IMR-90 (cell line): ENCODE measurements at places on chromosomes 5 and 9.

DNA sequence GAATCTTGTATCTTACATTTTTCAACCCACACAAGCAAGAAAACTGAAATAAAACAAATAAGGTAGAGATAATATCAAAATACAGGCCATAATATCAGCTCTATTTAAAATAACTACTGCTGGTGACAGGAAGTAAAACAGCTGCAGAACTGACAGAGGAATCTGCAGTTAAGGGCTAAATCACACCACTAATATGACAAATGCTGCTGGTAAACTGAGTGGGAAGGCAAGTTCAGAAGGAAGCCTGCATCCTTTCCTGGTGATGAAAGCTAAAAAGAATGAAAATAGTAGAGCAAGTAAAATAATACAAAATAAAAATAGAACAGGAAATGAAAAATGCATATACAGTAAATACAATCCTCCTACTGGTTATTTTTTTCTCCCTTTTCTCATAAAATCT is 1293.7 kb upstream of the C9orf72 start:
- H3K27me3 ChIP-seq = no peaks in the 10 kb centered on the region
- H3K27ac ChIP-seq = no peak overlapping the region
- no peak overlapping the region for H3K4me3 ChIP-seq
- H3K36me3 ChIP-seq = no peaks in the 10 kb centered on the region
- DNase-seq = no peak

GRCh38 chr5:163773226-163773625 is 267.8 kb downstream of the MAT2B start:
- no peak for DNase-seq
- H3K4me1 ChIP-seq = no peaks in the 10 kb centered on the region
- H3K27me3 ChIP-seq = no peaks in the 10 kb centered on the region
- no peak overlapping the region for H3K4me3 ChIP-seq
- H3K36me3 ChIP-seq = no peaks in the 10 kb centered on the region

GRCh38 chr9:94081864-94082463 is 2.3 kb upstream of the PTPDC1 start:
- H3K4me3 ChIP-seq = no peak overlapping the region
- peaks cover 2% of the 10 kb centered on the region; the same call in 1 of the 2 replicates for H3K36me3 ChIP-seq
- no peaks in the 10 kb centered on the region for H3K27me3 ChIP-seq
- DNase-seq = no peak
- H3K27ac ChIP-seq = no peak overlapping the region

DNA sequence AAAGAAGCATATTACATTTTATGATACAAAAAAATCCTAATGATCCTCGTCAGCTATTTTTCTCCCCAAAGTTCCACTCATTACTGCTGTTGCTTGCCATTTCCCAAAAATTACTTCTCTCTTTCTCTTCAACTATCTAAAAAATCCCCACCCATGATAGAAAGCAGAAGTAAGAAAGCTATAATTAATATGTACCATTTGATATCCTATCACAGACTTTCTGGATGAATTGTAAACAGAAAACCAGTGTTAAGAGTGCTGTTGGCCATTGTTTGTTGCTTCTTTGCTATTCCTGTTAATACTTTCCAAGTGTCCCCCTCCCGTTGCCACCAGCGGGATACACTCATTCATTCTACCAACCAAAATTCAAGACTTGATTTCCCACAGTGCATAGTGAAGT is 136.3 kb upstream of the SMARCA2 start:
- no peak overlapping the region for H3K4me3 ChIP-seq
- no peaks in the 10 kb centered on the region for H3K27me3 ChIP-seq
- no peak overlapping the region for H3K27ac ChIP-seq
- no peak for DNase-seq
- no peaks in the 10 kb centered on the region for H3K4me1 ChIP-seq
- H3K36me3 ChIP-seq = no peaks in the 10 kb centered on the region

DNA sequence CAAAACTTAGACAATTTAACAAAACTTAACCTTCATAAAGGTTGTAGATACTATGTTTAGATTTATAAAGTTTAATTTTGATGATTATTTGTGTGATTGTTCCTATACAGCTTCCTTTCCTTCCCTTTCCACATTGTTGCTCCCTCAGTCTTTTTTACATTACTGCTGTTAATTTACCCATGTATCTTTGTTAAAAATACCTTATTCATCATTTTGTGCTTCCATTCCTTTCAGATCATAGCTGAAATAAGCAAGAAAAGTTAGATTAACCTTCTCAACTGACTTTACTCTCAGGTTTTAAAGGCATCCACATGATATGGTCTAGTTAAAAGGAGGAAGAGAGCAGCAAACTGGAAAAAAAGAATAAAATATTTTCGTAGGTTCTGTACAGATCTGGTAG is 2.0 kb downstream of the SMAD5 start:
- no peaks in the 10 kb centered on the region; the same call in 1 of the 2 replicates for H3K36me3 ChIP-seq
- DNase-seq = no peak
- H3K4me3 ChIP-seq = no peak overlapping the region
- no peak overlapping the region for H3K27ac ChIP-seq
- H3K4me1 ChIP-seq = peaks cover 5% of the 10 kb centered on the region

DNA sequence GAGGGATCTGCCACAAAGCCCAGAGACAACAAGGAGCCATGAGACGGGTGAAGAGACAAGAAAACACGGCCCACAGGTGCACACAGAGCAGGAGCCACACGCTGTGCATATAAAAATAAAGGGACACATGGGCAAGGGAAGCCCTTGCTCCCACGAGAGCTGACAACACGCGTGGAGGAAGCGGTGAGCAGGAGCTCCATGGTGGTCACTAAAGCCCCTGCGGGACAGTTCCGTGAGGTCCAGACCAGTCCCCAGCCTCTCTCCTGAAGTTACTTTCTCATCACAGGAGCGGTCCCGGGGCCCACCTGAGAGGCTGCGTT is 90.7 kb downstream of the CAMSAP1 start:
- H3K4me3 ChIP-seq = no peak overlapping the region
- no peaks in the 10 kb centered on the region for H3K4me1 ChIP-seq
- no peaks in the 10 kb centered on the region for H3K27me3 ChIP-seq
- no peak overlapping the region for H3K27ac ChIP-seq
- peaks cover 71% of the 10 kb centered on the region for H3K36me3 ChIP-seq

GRCh38 chr5:51669095-51669494 is 285.8 kb downstream of the ISL1 start:
- no peak overlapping the region for H3K27ac ChIP-seq
- H3K4me3 ChIP-seq = no peak overlapping the region
- DNase-seq = no peak
- no peaks in the 10 kb centered on the region for H3K36me3 ChIP-seq
- H3K4me1 ChIP-seq = no peaks in the 10 kb centered on the region

GRCh38 chr5:159340511-159340910 is 10.2 kb upstream of the IL12B start:
- peaks cover 2% of the 10 kb centered on the region; the same call in 1 of the 2 replicates for H3K4me1 ChIP-seq
- H3K27ac ChIP-seq = no peak overlapping the region
- no peak overlapping the region for H3K4me3 ChIP-seq
- no peaks in the 10 kb centered on the region for H3K36me3 ChIP-seq

DNA sequence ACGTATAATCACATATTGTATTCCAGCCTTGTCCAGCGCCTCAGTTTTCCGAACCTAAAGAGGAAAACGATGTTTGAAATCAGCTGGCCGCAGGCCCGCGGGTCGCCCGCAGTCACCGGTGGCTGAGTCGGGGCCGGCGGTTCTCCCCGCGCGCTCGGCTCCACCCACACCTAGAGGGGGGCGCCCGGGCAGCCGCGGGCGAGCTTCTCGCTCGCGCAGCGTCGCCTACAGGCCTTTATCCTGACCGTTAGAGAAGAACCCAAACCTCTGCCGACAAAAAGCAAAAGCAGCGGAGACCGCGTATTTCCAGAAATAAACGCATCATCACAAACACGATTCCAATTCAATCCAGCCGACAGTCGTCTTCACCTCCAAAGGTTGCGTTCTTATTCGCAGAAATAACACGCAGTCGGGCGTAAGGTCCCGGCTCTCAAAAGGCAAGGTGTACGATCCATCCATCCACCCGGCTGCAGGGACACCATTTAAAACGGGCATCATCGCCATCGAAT is 725 bp upstream of the NIPBL start:
- H3K4me1 ChIP-seq = no peaks in the 10 kb centered on the region
- peak overlapping the region; percentile 83 for H3K4me3 ChIP-seq
- H3K27ac ChIP-seq = peak overlapping the region; percentile 98

GRCh38 chr5:15577831-15578230 is 77.9 kb downstream of the FBXL7 start:
- peaks cover 3% of the 10 kb centered on the region; the same call in 1 of the 2 replicates for H3K36me3 ChIP-seq
- H3K27me3 ChIP-seq = no peaks in the 10 kb centered on the region
- H3K27ac ChIP-seq = no peak overlapping the region
- H3K4me3 ChIP-seq = no peak overlapping the region
- no peak for DNase-seq

- H3K27ac ChIP-seq = peak overlapping the region; percentile 64; the same call in 1 of the 2 replicates
- no peaks in the 10 kb centered on the region for H3K4me1 ChIP-seq
- peak; percentile 88 for DNase-seq
- no peaks in the 10 kb centered on the region for H3K27me3 ChIP-seq
- no peaks in the 10 kb centered on the region for H3K36me3 ChIP-seq
- no peak overlapping the region for H3K4me3 ChIP-seq
Measured at GRCh38 chr9:73143711-73144328, 7.8 kb upstream of the ANXA1 start.

- no peak overlapping the region for H3K4me3 ChIP-seq
- H3K27me3 ChIP-seq = no peaks in the 10 kb centered on the region
- H3K27ac ChIP-seq = no peak overlapping the region
- H3K36me3 ChIP-seq = no peaks in the 10 kb centered on the region
- no peak for DNase-seq
- no peaks in the 10 kb centered on the region for H3K4me1 ChIP-seq
Measured at GRCh38 chr9:68919661-68920060, 94.3 kb downstream of the PRKACG start.

- no peaks in the 10 kb centered on the region for H3K36me3 ChIP-seq
- no peak overlapping the region for H3K27ac ChIP-seq
- H3K4me1 ChIP-seq = no peaks in the 10 kb centered on the region
- H3K27me3 ChIP-seq = peaks cover 43% of the 10 kb centered on the region
- DNase-seq = no peak
Measured at GRCh38 chr9:134944351-134944802, 26.7 kb upstream of the FCN1 start.

DNA sequence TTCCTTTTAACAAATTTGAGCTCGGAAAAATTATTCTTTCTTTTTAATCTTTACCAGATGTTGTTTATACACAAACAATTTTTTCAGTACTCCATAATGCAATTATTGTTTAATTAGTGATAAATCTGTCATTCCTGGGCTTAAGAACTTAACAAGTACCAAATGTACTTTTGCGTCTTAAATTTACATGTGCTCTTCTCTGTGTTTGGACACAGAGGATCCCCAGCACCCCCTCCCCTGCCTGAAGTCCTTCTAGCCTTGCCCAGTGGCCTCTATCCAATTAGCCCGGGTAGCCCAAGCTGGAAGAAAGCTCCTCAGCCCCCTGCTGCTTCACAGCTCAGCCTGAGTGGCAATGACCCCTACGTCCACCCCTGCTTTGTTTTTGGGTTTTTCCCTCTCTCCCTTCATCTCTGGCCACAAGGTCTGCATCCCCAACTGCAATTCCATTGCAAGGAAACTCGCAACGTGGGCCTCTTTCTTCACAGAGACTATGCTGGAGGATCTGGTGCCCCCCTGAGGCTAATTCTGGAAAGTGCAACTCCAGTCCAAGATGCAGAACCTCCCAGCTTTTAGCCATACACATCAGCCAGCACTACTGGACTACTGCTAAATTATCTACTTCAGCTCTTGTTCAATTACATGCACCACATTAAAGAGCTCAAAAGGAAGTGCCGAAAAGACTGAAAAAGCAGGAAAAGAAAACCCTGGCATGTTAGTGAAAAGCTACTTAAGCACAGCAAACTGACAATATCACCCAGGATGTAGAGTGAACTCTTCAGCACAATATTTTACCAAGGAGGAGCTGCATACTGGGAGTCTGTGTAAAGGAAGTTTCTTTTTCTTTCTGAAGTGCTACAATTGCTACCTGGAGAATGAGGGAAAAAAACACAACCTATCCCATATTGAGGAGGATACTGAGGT is 186.2 kb downstream of the FANCC start:
- no peak overlapping the region for H3K27ac ChIP-seq
- H3K4me3 ChIP-seq = no peak overlapping the region
- H3K27me3 ChIP-seq = no peaks in the 10 kb centered on the region
- H3K36me3 ChIP-seq = no peaks in the 10 kb centered on the region
- peak; percentile 60 for DNase-seq

DNA sequence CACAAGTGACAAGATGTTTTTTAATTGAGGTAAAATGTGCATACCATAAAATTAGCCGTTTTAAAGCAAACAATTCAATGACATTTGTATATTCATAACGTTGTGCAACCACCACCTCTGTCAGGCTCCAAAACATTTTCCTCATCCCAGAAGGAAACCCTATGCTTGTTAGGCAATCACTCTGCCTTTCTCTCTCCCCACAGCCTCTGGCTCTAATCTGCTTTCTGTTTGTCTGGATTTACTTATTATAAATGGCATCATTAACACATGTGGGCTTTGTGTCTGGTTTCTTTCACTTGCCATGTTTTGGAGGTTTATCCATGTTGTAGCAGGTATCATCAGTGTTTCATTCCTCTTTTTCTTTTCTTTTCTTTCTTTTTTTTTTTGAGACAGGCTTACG is 1.4 kb upstream of the N4BP3 start:
- H3K36me3 ChIP-seq = no peaks in the 10 kb centered on the region
- no peaks in the 10 kb centered on the region; the same call in 1 of the 2 replicates for H3K4me1 ChIP-seq
- H3K27ac ChIP-seq = no peak overlapping the region
- peaks cover 53% of the 10 kb centered on the region for H3K27me3 ChIP-seq
- peak; percentile 25 for DNase-seq
- H3K4me3 ChIP-seq = no peak overlapping the region

DNA sequence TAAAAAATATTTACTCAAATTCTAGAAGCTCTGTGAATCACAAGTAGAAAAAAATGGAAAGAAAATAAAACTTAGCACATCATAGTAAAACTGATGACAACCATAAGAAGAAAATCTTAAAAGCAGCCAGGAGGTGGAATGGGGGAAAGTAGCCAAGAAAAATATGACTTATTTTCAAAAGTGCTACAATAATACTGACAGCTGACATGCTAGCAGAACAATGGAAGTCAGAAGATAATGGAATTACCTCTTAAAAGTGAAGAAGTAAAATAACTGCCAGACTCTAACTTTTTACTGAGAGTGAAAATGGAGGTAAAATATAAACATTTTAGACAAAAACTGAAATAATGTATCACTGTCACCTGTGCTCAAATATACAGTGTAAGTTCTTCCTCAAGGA is 532.2 kb upstream of the SGCD start:
- no peaks in the 10 kb centered on the region for H3K27me3 ChIP-seq
- H3K27ac ChIP-seq = no peak overlapping the region
- no peaks in the 10 kb centered on the region for H3K4me1 ChIP-seq
- DNase-seq = peak; percentile 4
- no peak overlapping the region for H3K4me3 ChIP-seq
- H3K36me3 ChIP-seq = no peaks in the 10 kb centered on the region

- no peaks in the 10 kb centered on the region for H3K27me3 ChIP-seq
- peak overlapping the region; percentile 81 for H3K27ac ChIP-seq
- no peaks in the 10 kb centered on the region for H3K36me3 ChIP-seq
- peaks cover 22% of the 10 kb centered on the region for H3K4me1 ChIP-seq
Measured at GRCh38 chr5:54720341-54720740, 202.8 kb downstream of the SNX18 start.

GRCh38 chr9:2809692-2810419 is 34.0 kb downstream of the PUM3 start:
- H3K27ac ChIP-seq = peak overlapping the region; percentile 100; the same call in 1 of the 2 replicates
- no peaks in the 10 kb centered on the region for H3K27me3 ChIP-seq
- peaks cover 20% of the 10 kb centered on the region for H3K4me1 ChIP-seq
- DNase-seq = peak; percentile 99

- no peak overlapping the region for H3K27ac ChIP-seq
- H3K4me1 ChIP-seq = no peaks in the 10 kb centered on the region
Measured at GRCh38 chr5:171710451-171711024, 75.1 kb upstream of the SMIM23 start.
